ENCODE measurements at places on chromosomes 12 and 14.

- no peak for DNase-seq
These were observed 170.9 kb upstream of the RTL1 start for GRCh38 chr14:101074196-101075024.

GRCh38 chr12:130204541-130204953, 42.3 kb downstream of the FZD10 start:
- no peak for DNase-seq

- DNase-seq: no peak
These were observed 17.1 kb upstream of the SAMD4A start for GRCh38 chr14:54549862-54550261.

DNA sequence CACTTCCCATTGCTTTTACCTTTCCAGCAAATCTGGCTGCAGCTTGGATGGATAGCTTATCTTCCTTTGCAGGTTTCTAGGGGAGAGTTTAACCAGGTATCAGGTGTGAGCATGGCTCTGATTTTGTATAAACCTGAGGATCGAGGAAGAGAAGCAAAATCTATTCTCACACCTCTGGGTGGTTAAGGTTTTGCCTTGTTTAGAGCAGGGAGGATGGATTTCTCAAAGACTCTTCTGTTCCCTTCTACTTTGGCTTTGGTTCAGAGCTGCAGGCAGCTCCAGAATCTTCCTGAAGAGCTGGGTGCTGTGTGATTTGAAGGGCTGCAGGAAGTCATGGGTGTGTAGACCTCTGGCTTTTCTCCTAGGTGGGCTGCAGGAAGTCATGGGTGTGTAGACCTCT, 1.7 kb downstream of the JDP2 start:
- DNase-seq: no peak

- no peak for DNase-seq
These were observed 9.9 kb upstream of the FAM222A start for GRCh38 chr12:109703684-109704083.

GRCh38 chr14:83847102-83847501, 1682.8 kb upstream of the FLRT2 start:
- no peak for DNase-seq

- no peak for DNase-seq
These were observed 8.8 kb downstream of the PLXNC1 start for GRCh38 chr12:94157181-94157580.

DNA sequence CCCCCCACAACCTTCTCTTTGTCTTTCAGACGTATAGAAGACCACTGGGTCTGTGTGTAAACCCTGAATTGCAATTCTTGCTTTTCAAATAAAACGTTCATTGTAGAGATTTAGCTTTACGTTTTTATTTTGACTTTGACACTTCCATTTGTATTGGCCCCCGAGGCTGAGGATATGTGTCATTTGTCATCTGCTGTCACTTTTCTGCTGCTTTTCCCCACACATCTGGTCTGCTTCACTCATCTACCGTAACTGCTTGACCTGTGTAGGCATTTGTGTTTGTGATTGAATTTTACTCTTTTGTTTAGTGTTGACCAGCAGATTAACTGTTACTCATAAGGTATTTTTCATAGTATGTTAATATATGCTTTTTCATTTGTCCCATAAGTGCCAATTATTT, 157.2 kb upstream of the SYT10 start:
- no peak for DNase-seq

GRCh38 chr12:57899010-57899662, 42.2 kb upstream of the ATP23 start:
- DNase-seq: peak; percentile 86

DNA sequence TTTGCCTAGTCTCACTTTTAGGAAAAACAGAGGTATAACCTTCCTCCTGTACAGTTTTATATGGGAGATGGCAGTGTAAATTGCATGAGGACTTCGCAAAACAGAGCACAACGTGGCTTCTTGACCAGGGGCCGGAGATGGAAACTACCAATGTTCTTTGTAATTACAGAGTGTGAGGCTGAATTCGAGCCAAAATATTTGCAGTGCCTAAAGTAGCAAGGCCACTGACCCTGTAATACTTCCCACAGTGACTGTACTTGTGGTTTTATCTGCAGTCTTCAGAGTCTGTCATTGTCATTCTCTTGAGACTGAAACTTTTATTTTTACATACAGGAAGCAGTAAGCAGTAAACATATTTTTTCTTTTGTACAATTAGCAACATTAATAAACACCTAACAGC, 98.9 kb downstream of the RERG start:
- DNase-seq: no peak

DNA sequence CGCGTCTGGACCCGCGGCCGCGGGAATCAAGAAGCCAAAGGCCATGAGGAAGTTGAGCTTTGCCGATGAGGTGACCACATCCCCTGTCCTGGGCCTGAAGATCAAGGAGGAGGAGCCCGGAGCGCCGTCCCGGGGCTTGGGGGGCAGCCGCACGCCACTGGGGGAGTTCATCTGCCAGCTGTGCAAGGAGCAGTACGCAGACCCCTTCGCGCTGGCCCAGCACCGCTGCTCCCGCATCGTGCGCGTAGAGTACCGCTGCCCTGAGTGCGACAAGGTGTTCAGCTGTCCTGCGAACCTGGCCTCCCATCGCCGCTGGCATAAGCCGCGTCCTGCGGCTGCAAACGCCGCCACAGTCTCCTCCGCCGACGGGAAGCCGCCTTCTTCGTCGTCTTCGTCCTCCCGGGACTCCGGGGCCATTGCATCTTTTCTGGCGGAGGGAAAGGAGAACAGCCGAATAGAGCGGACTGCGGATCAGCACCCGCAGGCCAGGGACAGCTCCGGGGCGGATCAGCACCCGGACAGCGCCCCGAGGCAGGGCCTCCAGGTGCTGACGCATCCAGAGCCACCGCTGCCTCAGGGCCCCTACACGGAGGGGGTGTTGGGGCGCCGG, 1.0 kb downstream of the INSM2 start:
- peak; percentile 75 for DNase-seq

DNA sequence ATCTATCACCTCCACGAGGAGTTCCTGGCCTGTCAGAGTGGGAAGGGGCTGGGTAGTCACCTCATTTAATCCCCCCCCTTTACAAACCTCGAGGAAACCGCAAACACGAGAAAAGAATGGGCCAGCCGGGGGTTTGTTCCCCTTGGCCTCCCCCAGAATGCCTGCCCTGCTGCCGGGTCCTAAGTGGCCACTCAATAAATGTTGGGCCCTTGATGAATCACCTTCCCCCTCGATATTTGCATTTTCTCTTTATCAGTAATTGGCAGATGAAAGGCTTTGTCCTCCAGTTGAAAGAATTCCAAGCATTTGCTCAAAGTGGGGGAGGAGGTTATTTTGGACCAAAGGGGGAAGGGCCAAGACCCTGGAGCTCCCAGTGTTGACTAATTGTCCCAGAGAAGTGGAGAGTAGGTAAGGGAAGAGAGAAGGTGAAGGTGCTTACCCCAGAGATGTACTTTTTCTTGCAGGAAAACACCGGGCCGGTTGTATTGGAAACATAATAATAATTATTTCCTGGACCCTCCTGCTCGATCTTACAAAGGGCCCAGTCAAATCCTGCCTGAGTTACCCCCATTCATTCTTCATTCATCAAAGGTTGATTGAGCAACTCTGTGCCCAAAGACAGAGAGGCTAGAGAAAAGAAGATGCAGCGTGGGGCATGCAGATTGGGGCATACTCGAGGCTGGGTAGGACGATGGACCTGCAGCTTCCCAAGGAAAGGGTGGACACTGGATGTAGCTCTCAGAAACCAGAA, 1.9 kb upstream of the KDM2B start:
- DNase-seq: no peak

- no peak for DNase-seq
These were observed 172.8 kb downstream of the NELL2 start for GRCh38 chr12:44703182-44703910.

DNA sequence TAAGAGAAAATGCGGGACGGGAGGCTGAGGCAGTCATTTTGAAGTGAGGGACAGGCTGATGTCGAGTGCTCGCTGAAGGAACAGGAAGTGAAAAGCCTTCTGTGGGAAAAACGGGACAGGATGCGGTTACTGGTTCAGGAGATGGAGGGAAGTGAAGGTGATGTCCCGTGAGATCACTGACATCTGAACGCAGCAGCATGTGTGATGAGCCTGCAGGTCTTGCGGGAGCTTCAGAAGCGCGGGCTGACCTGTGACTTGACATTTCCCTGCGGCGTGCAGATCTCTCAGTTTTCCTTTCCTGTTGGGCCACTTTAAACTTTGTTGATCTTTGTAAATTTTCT, 77.8 kb downstream of the DDX51 start:
- peak; percentile 34 for DNase-seq

GRCh38 chr14:34157651-34158050, 206.8 kb upstream of the EGLN3 start:
- DNase-seq: no peak

DNA sequence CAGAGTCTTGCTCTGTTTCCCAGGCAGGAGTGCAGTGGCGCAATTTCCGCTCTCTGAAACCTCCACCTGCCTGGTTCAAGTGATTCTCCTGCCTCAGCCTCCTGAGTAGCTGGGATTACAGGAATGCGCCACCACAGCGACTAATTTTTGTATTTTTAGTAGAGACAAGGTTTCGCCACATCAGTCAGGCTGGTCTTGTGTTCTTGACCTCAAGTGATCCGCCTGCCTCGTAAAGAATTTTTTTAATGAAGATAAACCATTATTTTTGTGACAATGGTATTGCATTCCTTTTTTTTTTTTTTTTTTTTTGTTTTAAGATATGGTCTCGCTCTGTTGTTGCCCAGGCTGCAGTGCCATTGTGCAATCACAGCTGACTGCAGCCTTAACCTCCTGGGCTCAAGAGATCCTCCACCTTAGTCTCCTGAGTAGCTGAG, 25.8 kb downstream of the ACVR1B start:
- DNase-seq: no peak

GRCh38 chr12:130880411-130880885, 8.6 kb downstream of the RAN start:
- DNase-seq: no peak

DNA sequence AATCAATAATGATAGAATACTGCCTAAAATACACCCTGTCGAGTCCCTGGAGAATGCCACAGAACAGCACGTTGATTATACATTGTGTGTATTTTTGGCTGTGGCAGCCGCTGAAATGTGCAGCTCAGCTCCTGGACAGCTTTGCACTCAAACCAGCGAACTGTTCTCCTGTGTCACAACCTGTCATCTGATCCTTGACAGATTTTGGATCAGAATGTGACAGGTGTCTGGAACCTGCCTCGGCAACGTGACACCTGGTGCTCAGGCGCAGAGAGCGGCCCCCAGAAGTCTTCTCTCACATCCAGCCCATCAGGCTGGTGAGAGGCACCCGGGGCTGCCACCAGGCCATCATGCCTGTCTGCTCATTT, 19.3 kb downstream of the MVK start:
- no peak for DNase-seq

DNA sequence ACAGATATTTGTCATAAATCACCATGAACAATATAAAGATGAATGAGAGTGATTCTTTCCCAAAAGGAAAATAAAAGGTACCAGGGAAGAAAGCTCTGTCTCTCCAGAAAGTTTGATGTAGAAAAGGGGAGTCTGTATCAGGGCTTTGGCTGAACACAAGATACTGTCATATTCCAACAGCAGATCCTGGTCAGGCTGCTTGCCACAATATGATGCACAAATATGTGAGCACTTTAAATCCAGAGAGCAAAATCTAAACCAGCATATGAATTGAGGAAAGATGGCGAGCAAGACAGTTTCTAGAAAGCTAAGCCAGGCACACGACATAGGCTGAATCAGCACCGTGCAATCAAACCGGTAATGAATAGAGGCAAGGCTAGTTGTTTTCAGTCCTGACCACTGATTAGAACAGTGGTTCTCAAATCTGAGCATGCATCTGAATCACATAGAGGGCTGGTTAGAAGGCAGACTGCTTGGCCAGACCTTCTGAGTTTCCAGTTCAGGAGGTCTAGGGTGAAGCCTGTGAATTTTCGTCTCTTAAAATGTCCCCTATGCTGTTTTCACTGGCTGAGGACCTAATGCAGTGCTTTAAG, 60.7 kb downstream of the PLCZ1 start:
- no peak for DNase-seq

- no peak for DNase-seq
These were observed 36.5 kb downstream of the FOS start for GRCh38 chr14:75315144-75315543.

DNA sequence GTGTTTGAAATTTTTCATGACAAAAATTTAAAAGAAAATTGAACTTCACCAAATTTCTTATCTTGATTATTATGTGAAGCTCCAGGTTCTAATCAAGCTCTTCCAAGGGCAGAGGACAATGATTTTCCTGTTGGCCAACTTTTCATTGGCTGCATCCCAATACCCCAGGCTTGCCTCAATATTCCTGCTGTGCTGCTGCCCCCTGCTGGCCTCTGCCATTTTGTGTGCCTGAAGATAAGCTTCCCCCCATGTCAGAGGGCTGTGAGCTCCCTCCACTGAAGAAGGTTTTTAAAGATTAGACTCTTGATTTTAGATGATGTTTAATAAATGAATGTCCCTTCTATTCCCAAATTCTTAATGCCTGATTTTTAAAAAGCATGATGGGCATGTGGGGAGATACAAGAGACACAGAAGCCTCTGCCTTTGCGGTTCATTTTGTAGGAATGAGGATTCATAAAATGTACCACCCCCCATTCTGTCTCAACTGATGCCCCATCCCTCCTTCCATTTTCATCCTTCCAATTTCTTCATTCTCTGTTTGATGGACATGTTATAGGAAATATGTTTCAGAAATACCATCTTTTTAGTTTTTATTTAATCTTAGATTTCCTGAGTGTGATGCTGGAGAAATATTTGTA, 76.7 kb upstream of the RGS6 start:
- peak; percentile 75 for DNase-seq

GRCh38 chr14:36344211-36344610, 23.8 kb upstream of the MBIP start:
- DNase-seq: no peak

DNA sequence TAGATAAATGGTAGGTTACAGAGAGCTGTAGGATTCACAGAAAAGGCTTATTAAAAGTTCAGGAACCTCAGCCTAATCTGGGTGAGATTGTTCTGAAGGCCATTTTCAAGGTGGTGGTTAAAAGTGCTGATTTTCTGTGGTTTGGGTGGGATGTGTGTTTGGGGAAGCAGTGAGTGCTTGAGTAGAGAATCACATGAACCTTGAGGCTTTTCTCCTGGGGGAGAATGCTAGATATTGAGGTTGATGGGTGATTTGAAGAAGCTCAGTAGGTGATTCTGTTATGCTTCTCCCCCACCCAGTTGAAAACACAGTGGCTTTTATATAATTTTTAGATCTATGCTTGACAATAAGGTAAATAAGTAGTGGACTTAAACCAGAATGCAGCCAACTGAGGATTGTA, 420.9 kb downstream of the PCNX1 start:
- no peak for DNase-seq
